Bronchial epithelial cell (primary cell): ENCODE measurements at places on chromosomes 4 and X.

DNA sequence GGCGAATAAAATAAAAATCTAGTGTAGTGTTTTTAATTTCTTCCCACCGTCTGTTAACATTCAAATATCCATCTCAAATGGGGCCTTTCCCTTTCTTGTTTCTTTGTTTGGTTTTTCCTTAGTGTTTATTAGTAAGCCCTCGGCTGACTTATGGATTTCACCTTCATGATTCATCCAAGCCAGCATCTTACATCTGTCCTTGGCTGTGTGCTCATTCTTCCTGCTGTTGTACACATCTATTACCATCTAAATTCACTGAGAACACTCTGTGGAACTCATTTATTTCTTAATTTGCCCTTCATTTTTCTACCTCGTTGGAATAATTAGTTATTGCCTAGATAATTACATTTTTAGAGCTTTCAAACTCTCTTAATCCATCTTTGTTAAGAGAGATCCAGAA lies 84.9 kb downstream of the SPCS3 start:
- peak; percentile 77 for DNase-seq

GRCh38 chr4:163747886-163748285 lies 253.4 kb downstream of the TMA16 start:
- DNase-seq = no peak

DNA sequence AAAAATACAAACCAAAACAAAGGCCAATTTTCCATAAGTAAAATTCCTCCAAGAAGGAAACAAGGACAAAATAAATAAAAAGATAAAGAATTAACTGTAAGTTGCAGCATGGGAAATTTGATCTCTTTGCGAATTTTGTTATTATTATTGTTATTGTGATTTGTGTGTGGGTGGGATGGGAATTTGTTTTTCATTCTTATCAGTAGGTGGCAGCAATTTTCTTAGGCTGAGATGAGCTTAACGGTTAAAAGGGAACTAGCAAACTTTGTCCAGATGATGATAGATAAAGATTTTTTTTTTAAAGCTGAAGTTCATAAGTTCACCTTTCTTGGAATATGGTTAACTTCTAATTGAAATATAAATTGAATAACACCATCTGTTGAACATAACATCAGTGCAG lies 83.2 kb upstream of the IL1RAPL2 start:
- DNase-seq = peak; percentile 13

GRCh38 chr4:15066140-15066539 lies 63.9 kb downstream of the CPEB2 start:
- DNase-seq = no peak

- no peak for DNase-seq
Measured at GRCh38 chrX:6279277-6279909, 50.7 kb upstream of the NLGN4X start.

- peak; percentile 50 for DNase-seq
Measured at GRCh38 chr4:65645185-65645584, 25.1 kb downstream of the EPHA5 start.

- peak; percentile 81 for DNase-seq
Measured at GRCh38 chr4:144267084-144267483, 126.6 kb upstream of the GYPA start.
